Hematopoietic multipotent progenitor cell (in vitro differentiated cells): ENCODE measurements at places on chromosomes 6 and 20.

DNA sequence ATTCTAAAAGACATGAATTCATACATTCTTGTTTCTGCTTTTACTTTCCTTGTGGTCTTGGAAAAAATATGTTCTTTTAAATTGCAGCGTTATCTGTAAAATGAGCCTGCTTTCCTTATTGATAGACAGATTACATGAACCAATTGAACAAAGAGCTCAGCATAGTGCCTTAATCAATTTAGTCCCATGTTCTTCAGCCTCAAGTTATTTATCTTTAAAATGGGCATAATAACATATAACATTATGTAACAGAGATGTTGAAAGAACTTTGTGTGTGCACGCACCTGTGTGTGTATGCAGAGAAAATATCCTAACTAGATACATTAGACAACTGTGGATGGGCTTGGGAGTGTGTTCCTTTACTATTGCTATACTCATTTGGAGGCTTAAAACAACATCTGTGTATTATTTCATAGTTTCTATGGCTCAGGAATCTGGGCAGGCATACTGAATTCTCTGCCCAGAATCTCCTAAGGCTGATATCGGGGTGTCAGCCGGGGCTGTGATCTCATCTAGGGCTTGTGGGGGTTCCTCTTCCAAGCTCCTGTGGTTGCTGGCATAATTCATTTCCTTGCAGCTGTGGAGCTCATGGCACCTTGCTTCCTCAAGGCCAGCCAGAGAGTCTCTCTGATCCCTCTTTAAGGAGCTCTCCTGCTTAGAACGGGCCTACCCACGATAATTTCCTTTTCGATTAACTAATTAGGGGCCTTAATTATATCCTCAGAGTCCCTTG lies 194.1 kb downstream of the ARID1B start:
- peak; percentile 44 for DNase-seq

- no peak for DNase-seq
Observed at GRCh38 chr6:29734046-29735018, 11.1 kb downstream of the HLA-F start.

GRCh38 chr6:9208966-9209365 lies 773.6 kb upstream of the SLC35B3 start:
- DNase-seq: no peak

DNA sequence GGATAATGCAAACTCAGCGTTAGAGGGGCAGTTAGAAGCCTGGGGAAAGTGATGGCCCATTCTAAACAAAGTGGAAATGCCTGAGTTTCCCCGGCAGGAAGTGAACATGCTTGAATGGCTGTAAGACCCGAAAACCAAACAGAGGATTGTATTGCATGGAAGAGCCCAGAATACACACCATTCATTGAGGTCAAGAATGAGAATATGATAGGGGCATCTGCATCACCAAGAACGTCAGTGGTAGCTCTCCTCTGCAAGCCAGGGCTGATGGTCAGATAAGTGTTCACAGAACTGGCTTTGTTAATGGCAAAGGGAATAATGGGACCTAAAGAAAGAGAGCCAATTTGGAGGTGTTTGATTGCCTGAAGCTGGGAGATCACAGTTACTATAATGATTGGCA lies 663.4 kb downstream of the KHDRBS2 start:
- no peak for DNase-seq

DNA sequence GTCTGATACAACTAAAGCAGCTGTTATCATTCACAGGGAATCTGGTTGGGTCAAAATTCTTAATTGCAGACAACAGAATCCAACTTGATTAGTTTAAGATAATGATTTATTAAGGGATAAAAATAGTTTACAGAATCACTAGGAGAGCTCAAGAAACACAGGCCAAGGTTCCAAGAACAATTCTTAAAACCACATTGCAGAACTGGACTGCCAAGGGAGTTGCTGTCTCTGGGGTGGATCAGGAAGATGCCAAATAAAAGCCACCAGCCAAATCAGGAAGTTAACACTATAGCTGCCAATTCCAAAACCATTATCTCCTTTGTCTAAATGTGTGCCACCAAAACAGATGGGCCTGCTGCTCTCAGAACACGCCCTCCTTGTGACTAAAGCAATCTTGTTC lies 53.7 kb downstream of the NUDT3 start:
- DNase-seq: no peak

DNA sequence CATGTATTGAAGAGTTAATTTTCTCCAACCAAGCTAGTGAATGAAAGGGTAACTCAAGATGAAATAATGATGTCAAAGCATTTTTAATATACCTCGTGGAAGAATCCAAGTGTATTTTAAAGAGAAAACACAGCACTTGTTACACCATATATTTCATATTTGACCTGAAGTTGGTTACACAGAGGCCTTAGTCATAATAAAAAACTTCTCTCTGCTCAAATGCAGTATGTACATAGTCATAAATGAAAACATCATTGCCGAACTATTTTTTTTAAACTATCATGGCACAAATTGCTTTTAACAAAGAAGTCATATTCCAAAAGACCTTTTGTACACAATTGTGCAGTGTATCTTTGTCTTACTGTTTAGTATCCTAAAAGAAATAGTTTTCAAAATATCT lies 43.0 kb downstream of the BACH2 start:
- no peak for DNase-seq

GRCh38 chr6:53565886-53566285 lies 21.0 kb upstream of the GCLC start:
- no peak for DNase-seq

DNA sequence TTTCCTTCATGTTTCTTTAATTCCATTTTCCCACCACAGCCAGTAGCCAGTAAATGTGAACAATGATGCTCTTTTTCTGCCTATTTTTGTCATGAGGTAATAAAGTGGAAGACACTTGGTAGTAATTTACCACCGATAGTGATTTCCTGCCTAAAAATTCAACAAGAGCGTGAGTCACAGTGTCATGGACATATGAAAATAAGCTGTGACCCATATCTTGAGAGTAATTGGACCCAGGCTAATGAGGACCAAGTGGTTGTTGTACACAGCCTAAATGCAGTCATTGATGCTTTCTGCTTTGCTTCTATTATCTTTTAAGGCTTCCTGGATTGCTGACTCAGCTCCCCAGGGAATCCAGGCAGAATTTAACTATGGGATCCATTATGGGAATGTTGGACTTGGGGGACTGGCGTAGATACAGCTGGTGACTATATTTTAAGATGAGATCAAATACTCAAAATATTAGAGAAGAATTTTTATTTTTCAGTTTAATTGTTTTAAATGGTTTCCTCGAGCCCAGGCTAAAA lies 265.9 kb upstream of the FERMT1 start:
- DNase-seq: no peak

DNA sequence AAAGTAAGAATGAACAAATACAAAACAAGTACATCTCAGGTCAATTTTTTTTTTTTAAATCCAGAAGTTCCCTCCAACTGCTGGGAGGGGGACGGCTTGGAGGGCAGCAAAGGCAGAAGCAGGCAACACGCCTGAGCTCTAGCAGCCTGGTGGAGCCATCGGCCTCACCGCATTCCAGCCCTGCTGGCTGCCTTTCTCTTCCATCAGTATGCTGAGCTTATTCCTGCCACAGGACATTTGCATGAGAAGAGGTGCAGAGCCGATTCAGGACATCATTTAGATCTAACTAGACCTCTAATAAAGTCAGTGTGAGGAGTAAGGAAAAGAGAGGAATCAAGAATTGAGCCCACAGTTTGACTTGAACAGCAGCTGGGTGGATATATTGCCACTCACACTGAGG lies 318.8 kb downstream of the ZFAND3 start:
- no peak for DNase-seq

GRCh38 chr20:7272512-7272911 lies 505.0 kb downstream of the BMP2 start:
- DNase-seq: no peak

DNA sequence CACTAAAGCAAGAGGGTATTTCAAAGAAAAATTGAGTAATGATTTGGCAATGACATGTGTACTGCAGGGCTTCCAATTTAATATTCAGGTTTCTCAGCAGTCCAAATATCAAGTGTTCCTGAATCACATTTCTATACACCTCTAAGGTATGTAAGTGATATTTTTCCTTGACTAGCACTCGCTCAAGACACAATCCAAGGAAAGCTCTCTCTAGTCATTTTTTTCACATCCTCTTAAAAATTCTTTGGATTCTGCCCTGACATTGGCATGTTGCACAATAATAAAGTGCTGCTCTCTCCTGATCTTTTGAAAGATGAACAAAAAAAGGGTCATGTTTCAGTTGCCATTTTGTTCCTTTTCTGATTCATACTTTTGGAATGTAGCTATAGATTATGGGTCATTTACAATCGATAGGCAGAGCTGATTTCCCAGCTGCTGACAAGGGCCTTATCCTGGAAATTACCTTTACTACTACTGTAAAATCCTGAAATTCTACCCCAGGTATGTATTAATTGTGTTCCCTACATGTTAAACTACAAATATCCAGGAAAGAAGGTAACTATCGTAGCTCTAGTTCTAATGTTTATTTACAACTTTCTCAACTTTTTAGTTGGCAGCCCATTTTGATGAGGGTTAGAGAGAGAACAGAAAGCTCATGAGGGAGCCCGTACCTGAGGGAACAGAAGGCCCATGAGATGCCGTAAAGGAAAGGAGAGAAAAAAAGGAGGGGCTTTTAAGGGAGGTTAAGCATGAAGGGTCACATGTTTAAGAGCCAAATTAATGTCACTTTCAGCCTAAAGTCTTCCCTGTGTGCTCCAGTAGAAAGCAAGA lies 22.2 kb upstream of the ADGRG6 start:
- no peak for DNase-seq

GRCh38 chr6:158687506-158687905 lies 37.7 kb downstream of the SYTL3 start:
- no peak for DNase-seq

DNA sequence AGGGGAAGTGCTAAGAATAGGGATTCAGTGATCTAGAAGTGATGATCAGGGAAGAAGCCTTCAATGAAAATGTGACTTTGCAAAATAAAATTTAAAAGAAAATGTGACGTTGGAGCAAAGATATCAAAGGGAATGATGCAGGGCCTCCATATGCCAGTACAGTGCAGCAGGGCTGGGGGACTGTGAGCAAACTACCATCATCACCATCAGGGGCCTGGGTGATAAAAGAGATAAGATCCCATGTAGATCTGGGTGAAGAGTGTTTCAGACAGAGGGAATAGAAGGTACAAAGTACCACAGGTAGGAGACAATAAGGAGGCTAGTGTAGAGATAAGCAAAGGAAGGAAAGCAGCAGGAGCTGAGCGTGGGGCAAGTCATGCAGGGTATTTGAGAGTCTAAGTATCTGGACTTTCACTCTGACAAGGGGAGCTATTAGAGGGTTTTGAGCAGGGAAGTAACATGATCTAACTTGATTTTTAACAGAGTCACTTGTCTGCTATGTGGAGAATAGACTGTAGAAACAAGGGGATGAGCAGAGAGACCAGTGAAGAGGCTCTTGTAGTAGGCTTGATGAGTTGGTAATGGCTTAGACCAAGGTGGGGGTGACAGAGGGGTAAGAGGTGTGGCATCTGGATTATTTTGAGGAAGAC lies 295.6 kb downstream of the ZFAND3 start:
- DNase-seq: no peak

DNA sequence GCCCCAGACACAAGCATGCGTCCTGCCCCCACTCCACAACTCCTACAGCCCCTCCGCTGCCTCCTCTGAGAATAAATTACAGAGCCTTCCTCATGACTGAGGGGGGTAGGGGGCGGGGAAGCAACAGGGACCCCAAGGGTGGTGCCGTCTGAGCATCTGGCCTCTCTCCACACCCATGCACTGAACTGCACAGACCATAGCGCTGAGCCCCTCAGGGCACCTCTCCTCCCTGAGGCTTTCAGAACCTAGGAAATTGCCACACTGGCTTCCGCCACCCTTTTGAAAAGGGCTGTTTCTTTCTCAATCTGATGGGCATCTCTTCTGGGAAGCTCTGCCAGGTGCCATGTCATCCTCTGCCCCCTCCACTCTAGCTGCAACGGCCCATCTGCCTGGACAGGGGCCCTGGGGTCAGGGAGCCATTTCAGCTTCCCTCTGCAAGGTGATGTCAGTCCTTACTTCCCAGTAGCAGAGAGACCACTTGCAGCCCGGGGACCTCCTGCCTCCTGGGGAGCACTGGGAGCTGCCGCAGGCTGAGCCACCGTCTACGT lies 2.5 kb downstream of the CST7 start:
- DNase-seq: no peak
